ENCODE measurements at places on chromosomes 3 and 15.

GRCh38 chr3:126911162-126912026 is 71.5 kb upstream of the PLXNA1 start:
- no peaks in the 10 kb centered on the region for H3K36me3 ChIP-seq
- peak overlapping the region; percentile 62 for H3K27ac ChIP-seq
- peaks cover 20% of the 10 kb centered on the region for H3K4me1 ChIP-seq
- no peaks in the 10 kb centered on the region for H3K27me3 ChIP-seq

- no peaks in the 10 kb centered on the region for H3K27me3 ChIP-seq
- DNase-seq, result no peak
These were observed 33.3 kb downstream of the MAP1A start for GRCh38 chr15:43550527-43551363.

DNA sequence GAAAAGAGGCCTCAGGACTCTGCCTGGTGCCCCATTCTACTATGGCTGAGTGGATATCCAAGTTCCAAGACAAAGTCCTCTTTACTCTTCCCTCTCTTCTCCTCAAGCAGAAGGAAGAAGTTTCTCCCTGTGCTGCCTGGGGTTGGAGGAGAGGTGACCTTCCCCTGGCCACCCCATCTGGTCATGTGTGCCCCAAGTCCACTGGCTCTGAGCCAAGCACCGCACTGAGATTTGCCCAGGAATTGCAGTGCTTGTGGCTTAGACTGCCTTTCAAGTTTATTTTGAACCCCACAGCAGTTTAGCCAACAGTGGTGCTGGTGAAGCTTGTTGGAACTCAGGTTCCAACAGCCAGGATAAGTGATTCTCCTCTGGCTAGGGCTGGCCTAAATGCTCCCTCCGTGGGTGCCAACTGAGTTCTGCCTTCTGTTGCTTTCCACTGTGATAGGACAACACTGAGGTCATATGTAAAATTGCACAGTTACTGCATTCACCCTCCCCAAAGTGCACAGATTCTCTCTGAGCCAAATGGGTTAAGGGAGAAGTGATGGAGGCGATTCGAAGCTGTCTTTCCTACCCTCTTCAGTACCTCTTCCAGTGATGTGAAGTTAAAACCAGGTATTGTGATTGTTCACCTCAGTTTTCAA is 69.9 kb downstream of the TMCO5A start:
- H3K4me3 ChIP-seq, result no peak overlapping the region
- H3K4me1 ChIP-seq, result no peaks in the 10 kb centered on the region
- no peak overlapping the region for H3K27ac ChIP-seq
- no peaks in the 10 kb centered on the region for H3K27me3 ChIP-seq
- DNase-seq, result no peak

- H3K4me3 ChIP-seq, result no peak overlapping the region
- H3K36me3 ChIP-seq, result peaks cover 3% of the 10 kb centered on the region
- no peaks in the 10 kb centered on the region for H3K27me3 ChIP-seq
- no peak overlapping the region for H3K27ac ChIP-seq
- H3K4me1 ChIP-seq, result no peaks in the 10 kb centered on the region
These were observed 54.4 kb downstream of the ANXA2 start for GRCh38 chr15:60343221-60343970.

Measured in thymus (tissue), 14 donors.